ENCODE measurements at places on chromosomes 4 and X.

- no peak for DNase-seq
Measured at GRCh38 chr4:5889002-5889696, 3.7 kb downstream of the CRMP1 start.

DNA sequence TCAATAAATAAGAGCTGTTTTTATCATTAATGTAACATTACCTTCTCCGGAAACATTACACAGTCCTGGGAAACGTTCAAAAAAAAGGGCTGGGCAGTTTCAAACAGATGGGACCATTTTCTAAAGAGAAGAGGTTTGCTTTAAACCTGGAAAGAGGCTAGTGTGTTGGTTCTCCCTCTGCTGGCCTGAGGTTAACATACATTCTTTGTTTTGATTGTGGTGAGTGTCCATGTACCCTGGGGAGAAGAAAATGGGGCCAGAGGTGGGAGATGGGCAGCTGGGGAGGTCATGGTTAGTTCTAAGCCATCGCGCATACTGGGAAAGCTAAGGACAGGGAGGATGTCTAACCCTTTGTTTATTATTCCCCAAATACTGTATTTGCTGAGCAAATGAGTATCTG lies 194.7 kb downstream of the CPEB2 start:
- peak; percentile 4 for DNase-seq

DNA sequence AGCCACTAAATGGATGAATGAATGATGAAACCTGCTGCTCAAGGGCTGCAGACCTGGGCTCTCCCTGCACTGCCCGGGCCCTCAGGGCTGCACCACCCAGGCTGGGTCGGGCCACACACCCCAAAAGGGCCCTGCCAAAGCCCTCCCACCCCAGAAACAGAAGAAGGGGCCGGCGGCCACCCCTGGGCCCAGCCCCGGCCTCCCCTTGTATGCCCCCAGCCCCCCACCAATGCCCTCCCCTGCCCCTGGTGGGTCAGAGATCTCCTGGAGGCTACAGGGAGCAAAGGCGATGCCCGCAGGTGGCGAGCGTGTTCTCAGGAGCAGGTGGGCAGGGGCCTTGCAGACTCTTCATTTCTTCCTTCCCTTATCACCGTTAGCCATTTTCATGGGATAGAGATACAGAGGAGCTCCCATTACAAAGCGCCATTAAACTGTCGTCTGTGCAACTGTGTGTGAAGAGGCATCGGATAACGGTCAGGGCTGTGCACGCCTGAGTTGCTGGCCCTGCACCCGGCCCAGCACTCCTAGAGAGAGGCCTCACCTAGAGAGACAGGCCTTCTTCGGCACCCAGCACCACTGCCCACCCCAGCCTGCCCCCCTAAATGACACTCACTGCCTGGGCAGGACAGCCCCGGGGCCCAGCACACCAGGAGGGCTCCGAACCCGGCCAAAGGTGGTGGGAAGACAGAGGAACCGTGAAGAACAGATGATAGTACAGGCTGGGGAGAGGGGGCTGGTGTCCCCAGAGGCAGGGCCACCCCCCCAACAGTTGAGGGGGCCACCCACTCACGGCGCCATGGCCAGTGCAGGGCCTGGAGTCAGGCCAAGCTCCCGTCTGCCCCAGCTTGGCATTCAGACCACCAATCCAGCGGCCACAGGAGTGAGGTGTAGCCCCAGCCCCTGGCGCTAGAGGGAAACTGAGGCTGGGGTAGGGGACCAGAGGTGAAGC lies 133.7 kb downstream of the FAM53A start:
- peak; percentile 28 for DNase-seq

GRCh38 chr4:8069102-8069752 lies 89.4 kb downstream of the ABLIM2 start:
- no peak for DNase-seq

GRCh38 chr4:129131343-129131742 lies 35.4 kb downstream of the C4orf33 start:
- DNase-seq, result no peak

DNA sequence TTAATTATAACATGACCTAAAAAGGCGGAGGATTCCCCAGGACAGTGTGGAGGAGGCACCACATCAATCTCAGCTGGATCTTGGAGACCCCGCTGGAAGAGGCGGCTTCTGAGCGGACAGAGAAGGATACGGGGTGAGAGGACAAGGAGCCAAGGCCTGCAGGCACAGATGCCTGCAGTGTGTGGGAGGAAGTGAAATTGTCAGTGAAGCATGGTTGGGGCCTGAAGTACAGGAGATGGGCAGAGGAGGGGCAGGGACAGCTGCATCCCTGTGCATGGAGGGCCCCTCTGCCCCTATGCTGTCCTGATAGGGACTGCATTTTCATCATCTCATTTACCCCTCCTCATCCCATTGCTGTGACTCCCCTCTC lies 1.7 kb upstream of the SLC2A9 start:
- no peak for DNase-seq

- DNase-seq, result no peak
Measured at GRCh38 chrX:11954176-11954575, 184.1 kb upstream of the FRMPD4 start.

GRCh38 chr4:168907119-168907698 lies 102.8 kb downstream of the CBR4 start:
- DNase-seq, result no peak

DNA sequence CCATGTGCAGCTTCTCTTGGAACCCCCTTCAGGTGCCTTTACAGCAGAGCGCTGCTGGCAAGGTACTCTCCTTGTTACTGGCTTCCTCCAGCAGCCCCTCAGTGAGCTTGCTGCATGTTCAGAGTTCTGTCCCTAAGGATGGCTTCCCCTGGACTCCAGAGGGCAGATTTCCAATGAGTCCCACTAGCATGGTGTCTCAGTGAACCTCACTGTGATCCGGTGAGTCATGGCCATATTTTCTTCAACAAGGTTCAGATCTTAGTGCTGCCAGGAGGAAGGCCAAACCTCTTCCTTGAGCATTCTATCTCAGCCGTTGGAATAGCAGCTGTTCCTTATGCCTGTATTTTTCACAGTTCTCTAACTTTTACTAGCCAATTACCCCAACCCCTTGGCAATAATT lies 98.8 kb downstream of the CASK start:
- no peak for DNase-seq

- no peak for DNase-seq
Measured at GRCh38 chrX:147738265-147738664, 173.5 kb upstream of the FMR1 start.

GRCh38 chrX:139554991-139555675 lies 24.6 kb downstream of the F9 start:
- no peak for DNase-seq

DNA sequence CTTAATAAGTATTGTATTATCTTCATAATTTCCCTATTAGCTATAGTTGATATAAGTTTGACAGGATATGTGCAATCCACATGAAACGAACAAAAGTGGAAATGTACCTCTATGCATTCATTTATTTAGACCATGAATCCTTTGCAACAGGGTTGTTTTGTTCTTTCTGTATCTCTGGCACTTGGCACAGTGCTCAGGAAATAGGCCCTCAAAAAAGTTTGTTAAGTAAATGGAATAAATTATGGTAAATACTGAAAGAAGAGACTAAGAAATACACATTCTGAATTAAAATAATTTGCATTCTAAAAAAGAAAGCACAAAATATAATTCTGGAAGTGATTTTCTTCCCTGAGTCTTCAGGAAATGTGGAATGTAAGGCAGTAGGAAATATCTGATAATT lies 39.3 kb downstream of the TAPT1 start:
- DNase-seq, result no peak

- DNase-seq, result peak; percentile 45
Measured at GRCh38 chr4:118344801-118345200, 8.0 kb downstream of the PRSS12 start.

DNA sequence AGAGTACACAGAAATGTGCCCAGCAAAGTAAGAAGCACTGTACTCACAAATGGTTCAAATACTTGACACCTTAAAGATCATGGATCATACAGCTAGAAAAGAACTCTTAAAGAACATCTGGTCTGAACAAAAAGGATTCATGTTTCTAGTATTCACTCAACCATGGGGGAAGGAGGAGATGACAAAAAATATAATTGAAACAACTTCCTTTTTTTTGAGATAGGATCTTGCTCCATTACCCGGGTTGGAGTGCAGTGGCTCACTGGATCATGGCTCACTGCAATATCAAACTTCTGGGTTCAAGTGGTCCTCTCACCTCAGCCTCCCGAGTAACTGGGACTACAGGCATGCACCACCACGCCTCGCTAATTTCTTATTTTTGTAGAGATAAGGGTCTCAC lies 6.0 kb downstream of the DHX15 start:
- DNase-seq, result no peak

DNA sequence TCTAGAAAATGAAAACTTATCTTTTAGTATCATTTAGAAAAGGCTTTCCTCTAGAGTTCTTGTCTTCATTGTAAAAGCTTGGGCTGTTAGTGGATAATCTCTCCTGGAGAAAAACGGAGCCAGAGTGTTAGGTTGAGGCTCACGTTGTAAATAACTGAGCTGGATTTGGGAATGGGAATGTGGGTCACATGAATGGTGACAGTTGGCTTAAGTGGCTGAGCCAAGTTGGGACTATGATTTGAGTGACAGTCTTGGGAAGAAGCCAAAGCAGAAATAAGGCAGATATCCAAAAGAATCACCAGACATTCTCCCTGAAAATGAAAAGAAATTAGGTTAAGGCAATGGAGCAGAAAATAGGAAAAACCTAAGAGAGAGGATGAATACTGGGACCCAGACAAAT lies 33.6 kb upstream of the PDGFC start:
- no peak for DNase-seq

DNA sequence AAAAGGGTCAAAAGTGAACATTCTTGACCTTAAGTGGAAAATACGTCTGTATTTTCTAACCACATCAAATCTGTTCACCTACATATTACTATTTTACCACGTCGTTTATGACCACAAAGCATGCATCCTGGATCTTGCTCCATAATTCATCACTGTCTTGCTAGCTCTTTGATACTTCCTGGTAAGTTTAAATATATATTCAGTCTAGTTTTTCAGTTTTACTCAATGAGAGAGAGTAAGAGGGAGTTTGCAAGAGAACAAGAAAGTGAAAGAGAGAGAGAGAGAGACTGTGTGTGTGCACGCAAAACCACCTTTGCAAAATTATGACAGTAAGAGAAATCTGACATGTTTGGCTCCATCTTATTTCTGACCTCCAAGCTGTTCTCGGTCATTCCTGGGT lies 173.7 kb upstream of the GALNTL6 start:
- DNase-seq, result no peak

- DNase-seq, result no peak
Measured at GRCh38 chrX:123171781-123172180, 12.3 kb upstream of the GRIA3 start.

DNA sequence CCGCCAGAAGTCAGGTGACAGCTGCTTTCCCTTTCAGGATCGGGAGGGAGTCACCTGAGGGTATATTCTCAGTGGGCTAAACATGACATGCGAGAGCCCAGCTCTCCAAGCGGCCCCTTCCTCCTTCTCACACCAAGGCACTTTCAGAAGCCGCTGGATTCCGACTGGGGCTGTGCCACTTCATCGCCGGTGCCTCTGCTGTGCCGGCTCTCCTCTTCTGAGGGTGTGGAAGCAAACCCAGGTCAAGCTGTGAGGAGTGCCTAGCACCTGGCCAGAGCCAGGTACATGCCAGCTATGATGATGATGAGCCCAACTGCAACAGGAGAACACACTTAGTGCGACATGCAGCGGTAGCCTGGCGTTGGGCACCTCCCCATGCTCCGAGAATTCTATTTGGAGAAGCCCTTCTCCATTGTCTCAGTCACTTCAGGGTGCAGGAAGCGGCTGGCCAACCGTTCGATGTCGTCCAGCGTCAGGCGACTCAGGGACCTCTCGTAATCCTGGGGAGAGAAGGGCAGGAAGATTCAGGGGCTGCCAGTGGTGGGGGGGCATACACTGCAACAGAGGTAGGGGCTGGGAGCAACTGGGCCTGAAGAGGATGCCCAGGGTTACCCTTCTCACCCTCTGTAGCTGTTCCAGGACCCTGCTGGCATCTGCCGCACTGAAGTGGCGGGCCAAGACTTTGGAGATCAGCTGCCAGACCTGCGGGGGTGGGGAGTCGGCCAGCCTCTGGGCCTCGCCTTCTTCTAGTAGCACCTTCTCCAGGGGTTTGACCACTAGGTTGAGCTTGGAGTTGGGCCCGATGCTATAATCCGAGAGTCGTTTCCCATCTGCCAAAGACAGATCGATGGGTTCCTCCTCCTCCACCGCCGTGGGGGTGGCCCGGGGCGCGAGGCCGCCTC lies 1.0 kb downstream of the UBL4A start:
- no peak for DNase-seq

DNA sequence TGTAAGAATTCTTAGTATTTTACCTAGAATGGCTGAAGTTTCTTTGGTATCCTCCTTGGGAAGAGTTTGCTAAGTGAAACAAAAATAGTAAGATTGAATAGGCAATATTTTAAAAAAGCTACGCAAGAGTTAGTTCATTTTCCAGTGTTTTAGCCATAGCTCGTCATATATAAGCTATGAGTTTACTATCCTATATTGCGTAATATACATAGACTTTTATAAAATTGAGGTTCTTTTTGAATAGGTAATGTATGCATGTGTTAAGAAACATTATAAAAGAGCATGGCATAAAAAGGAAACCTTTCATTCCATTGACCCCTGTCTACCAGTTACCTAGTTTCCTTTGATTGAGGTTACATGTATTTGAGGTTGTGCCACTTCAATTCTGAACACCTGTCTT lies 67.0 kb downstream of the DACH2 start:
- DNase-seq, result no peak

DNA sequence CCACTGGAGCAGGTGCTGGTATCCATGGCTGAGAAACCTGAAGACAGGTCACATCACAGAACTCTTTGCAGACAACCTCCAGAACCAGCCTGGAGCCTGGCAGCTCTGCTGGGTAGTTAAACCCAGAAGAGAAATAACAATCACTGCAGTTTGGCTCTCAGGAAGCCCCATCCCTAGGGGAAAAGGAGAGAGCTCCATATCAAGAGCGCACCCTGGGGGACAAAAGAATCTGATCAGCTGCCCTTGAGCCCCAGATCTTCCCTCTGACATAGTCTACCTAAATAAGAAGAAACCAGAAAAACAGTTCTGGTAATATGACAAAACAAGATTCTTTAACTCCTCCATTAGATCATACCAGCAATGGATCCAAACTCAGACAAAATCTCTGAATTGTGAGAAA lies 823.2 kb upstream of the FRG1 start:
- no peak for DNase-seq

DNA sequence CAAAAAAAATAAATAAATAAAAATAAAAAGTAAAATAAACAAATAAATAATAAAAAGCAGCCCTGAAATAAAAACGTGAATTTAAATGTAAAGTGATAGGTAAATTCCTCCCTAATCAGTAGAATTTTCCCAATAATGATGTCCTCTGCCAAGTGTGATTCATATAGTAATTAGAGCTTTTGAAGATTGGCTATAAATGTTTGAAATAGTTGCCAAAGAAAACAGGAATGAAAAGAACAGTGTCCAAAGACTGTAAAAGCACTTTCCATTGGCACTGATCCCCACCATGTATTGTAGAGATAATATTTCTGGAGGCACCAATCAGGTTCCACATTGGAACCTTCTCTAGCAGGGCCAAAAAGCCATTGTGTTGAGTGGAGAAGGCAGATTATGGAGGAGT lies 25.9 kb upstream of the SMARCAD1 start:
- DNase-seq, result no peak

GRCh38 chrX:22395372-22395771 lies 122.7 kb downstream of the CBLL2 start:
- no peak for DNase-seq

All from NCI-H526 (cell line).